ENCODE measurements at places on chromosomes 1 and 21. TPM values are rescaled to one million over a fixed set of nuclear protein-coding genes. Genes with fewer than 3 reads are reported as not detected.

Gene TNFAIP8L2
- 9.9 TPM for polyA plus RNA-seq

Gene DCDC2B
- polyA plus RNA-seq, result 0.08 TPM

Gene TMEM82
- polyA plus RNA-seq, result not detected

Gene MROH9
- polyA plus RNA-seq, result not detected

Gene DNALI1
- not detected for polyA plus RNA-seq

Gene BCL2L15
- not detected for polyA plus RNA-seq

Gene CASQ1
- polyA plus RNA-seq, result not detected

Gene AUNIP
- polyA plus RNA-seq, result not detected

Gene LPAR3
- polyA plus RNA-seq, result 0.40 TPM

Gene PI4KB
- polyA plus RNA-seq, result 52.3 TPM

Gene BRINP3
- polyA plus RNA-seq, result not detected

Gene CLDN19
- not detected for polyA plus RNA-seq

Gene RAB42
- not detected for polyA plus RNA-seq

Gene ASCL5
- polyA plus RNA-seq, result 0.08 TPM

Gene GNAT2
- not detected for polyA plus RNA-seq

Gene TCHHL1
- polyA plus RNA-seq, result not detected

Data from naive thymus-derived CD8-positive, alpha-beta T cell (primary cell).